Hematopoietic multipotent progenitor cell treated with erythropoietin and hydrocortisone succinate and interleukin-3 and kit ligand, for 6 days (in vitro differentiated cells): ENCODE measurements at places on chromosomes 7 and 10.
A peak's percentile ranks its signal among the peaks of the same experiment; 100 is the strongest.

DNA sequence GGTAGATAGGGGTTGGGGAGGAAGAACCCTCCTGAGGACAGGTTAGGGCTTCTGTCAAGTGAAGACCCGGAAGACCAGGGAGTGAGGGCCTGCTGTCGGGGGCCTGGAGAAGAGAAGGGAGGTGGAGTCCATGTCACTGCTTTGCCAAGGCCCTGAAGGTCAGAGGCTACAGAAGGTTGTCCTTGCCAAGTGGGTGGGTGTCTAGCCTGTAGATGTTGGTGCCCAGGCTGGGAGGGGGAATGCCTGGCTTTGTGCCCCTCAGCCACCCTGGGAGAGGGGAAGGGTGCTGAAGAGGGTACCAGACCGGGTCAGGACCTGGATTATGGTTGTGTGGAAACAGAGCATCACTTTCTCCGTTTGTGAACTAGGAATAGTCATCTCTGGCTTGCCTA is 67.2 kb upstream of the AQP1 start:
- DNase-seq: no peak

- DNase-seq: peak; percentile 82
Observed at GRCh38 chr10:89360157-89360556, 17.7 kb upstream of the IFIT1B start.

GRCh38 chr10:31700181-31700611 is 228.4 kb downstream of the ARHGAP12 start:
- DNase-seq: no peak

GRCh38 chr10:36280890-36281499 is 638.9 kb upstream of the FZD8 start:
- DNase-seq: no peak

- DNase-seq: no peak
Observed at GRCh38 chr10:126481181-126481580, 92.9 kb upstream of the ADAM12 start.

GRCh38 chr10:77863446-77863845 is 63.1 kb downstream of the DLG5 start:
- no peak for DNase-seq

GRCh38 chr7:132941428-132941827 is 140.5 kb downstream of the CHCHD3 start:
- peak; percentile 32 for DNase-seq

GRCh38 chr10:50210876-50211275 is 40.4 kb downstream of the ASAH2 start:
- DNase-seq: no peak

GRCh38 chr7:22550514-22551030 is 50.6 kb upstream of the STEAP1B start:
- DNase-seq: no peak

- DNase-seq: no peak
Observed at GRCh38 chr7:99201027-99201426, 6.9 kb downstream of the KPNA7 start.

GRCh38 chr7:157767506-157768197 is 430.8 kb downstream of the DNAJB6 start:
- DNase-seq: no peak

GRCh38 chr10:125407557-125407956 is 247.2 kb upstream of the CTBP2 start:
- DNase-seq: no peak

- DNase-seq: peak; percentile 81
Observed at GRCh38 chr10:63267414-63268148, 134.5 kb downstream of the NRBF2 start.

GRCh38 chr10:103816431-103816830 is 38.9 kb downstream of the SH3PXD2A start:
- peak; percentile 41 for DNase-seq

DNA sequence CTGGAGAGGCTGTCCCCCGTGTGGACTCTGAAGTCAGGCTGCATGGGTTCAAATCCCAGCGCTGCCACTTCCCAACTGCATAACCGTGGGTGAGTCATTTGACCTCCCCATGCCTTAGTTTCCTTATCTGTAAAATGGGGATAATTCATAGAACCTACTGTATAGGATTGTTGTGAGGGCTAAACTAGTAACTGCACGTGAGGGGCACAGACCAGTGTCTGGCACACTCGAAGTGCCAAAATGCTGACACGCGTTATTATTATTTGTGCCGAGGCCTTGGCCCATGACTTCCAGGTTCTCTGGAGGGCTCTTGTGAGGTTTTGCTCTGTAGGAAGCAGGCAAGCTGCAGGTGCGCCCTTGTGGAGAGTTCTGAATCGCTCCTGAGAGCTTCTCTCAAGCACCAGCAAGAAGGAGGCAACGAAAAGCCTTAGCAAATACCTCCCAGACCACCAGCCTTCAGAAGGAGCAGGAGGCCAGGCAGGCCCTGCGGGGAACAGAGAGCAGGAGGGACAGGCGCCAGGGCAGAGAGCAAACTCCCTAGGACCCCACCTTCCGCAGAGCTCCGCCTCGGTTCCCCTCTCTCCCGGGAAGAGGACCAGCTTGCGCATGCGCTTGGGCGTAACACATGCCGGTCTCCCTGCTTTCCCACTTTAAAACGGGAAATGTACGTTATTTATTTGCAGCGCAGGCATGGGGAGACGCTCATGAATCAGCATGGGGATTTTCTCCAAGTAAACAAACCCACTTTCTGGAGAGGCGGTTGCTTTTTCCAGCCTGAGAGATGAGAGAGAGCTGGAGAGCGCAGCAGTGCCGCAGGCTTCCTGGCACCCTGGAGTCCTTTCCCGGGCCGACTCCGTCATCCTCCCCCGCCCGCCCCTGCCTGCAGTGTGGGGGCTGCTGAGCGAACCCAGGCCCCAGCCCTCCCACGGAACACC is 39.6 kb downstream of the SORCS3 start:
- DNase-seq: no peak

DNA sequence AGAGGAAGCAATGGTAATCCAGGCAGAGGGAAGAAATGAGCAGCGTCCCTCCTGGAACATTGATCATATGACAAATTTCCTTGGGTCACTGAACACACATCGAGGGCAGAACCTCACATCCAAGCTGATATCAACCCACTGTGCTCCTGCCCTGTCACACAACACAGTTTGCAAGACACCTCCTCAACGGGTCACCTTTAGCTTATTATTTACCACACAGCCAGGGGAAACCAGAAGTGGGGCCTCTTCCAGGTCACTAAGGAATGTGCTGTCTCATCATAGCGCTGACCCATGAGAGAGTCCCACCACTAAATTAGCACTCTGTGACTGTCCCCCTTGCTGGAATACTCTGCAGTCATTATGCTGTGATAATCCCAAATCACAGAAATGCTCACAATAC is 69.7 kb upstream of the PPP1R3C start:
- no peak for DNase-seq

DNA sequence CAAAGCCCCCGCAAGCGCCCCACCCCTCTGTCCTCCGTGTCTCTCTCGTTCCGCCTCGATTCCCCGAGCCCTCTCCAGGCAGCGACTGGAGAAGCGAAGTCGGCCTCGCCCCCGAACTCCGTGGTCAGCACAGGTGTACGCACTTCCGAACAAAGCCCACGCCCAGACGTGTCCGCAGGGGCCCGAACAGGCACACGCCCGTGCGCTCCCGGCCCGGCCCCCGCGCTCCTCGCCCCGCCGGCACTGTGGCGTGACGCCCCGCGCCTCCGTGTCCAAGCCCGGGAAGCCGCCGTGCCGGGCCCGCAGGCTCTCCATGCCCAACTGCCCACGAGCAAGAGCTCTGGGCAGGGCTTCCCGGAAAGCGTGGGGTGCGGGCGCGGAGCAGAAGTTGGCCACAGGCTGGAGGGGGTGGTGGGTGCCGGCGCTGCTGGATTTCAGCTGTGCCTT is 662 bp downstream of the NRCAM start:
- DNase-seq: no peak

GRCh38 chr10:117165538-117166417 is 27.7 kb upstream of the VAX1 start:
- peak; percentile 71 for DNase-seq

DNA sequence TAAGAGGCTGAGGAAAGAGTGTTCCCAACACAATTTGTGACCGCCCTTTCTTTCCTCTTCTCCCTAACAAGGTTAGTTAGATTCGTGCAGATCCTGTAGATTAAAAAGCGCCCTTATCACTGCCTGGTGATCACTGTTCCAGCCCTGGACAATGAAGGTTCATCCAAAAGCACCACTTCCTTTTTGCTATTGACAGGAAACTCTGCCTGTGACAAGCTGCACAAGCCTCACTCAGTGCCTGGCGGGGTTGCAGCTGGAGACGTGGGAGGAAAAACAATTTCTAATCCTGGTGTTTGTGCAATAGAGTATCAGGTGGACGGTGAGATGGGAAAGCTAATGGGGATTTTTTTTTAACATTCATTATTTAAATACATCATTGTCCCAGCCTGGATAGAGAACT is 105.9 kb upstream of the CAV2 start:
- no peak for DNase-seq
